CD4-positive, alpha-beta T cell treated with Interleukin-1 beta for 1 hour (primary cell): ENCODE measurements at places on chromosomes 6 and 20.

DNA sequence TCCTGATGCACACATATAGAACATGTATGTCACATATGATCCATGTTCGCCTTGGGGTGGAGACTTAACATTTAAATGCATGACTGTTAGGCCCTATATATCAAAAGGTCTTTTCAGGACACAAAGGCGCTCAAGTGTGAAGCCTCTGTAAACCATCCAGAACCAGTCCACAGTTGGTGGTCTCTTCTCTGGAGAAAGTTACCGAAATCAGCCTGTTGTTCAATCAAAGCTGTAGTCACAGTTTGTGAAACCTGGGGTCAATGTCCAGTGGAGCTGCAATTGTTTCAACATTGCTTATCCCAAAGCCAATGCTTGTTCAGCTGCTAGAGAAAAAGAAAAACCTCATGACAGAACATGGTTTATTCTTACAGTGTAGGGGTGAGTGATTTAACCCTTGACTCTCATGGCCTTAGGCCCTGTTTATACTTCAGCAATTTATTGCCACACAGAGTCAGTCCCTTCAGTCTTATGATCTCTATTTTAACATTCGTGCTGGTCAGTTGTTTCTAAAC is 193.6 kb upstream of the CST7 start:
- no peak for DNase-seq

DNA sequence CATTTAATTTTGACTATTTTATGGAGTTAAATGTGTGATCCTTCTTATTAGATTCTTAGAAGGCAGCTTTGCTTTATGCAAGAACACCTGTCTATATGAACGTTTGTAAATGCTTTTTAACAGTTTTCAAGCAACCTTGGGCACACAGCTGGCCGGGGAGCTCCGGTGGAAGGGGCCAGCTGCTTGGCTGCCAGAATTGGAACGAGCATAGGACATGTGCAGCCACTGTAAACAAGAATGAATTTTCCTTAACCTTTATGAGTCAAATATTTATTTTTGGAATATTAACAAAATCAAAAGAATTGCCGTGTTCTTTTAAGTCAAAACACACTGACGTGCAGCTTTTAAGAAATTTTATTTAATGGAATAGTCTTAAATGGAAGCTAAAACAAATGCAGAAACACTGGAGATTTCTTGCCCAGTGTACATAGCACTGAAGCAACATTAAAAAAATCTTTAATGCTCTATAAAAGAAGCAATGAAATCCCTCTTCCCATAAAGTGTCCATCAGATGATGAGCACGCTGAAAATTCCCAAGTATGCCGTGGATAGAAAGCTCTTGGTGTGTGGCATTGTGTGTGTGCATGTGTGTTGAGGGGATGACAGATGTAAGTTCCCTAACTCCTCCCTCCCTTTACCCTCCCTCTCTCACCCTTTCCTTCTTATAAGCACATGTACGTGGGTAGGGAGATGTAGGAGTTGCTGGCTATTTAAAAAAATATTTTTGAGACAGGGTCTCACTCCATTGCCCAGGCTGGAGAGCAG is 208.9 kb upstream of the EXOC2 start:
- DNase-seq = no peak

- DNase-seq = no peak
Observed at GRCh38 chr20:29443819-29444218, 1813.6 kb upstream of the DEFB115 start.

DNA sequence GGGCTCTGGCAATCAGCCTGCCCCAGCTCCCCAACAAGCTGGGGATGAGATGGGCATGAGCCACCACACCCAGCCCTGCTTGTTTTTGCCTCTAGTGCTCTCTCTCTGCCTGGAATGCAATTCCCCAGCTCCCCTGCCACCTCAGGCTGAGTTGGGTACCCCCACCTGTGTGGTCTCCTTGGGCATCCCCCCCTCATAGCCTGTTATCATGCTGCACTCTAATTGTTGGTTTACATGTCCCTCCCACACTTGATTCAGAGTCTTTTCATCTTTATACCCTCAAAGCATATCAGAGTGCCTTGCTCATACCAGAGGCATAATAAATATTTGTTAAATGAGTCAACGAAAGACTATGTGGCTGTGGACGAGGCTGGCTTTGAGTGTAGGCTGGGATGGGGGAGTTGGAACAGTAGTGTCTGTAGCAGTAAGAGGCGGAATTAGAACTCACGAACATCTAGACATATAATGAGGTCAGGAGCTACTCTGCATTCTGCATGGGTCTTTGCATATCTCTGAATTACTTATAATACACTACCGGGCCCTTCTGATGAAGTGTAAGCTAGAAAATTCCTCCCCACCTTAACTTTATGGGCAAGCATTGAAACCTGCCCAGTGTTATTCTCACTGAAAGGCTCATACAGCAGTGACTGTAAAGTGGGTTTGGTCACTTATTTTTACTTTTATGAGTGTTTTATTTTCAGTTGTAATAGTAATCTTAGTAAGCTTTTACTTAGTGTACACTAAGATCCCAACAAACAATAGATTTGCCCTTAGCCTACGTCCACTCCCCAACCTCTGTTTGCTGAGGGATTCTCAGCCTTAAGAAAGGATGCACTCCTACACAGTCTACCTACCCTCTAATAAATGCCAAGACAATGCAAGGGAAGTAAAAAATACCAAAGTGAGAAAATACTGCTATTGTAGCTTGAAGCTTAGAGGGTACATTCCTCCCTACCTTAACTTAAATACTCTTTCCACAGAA is 58.7 kb downstream of the EDN1 start:
- no peak for DNase-seq

- DNase-seq = peak; percentile 11
Observed at GRCh38 chr6:53543359-53544216, 1.3 kb downstream of the GCLC start.

DNA sequence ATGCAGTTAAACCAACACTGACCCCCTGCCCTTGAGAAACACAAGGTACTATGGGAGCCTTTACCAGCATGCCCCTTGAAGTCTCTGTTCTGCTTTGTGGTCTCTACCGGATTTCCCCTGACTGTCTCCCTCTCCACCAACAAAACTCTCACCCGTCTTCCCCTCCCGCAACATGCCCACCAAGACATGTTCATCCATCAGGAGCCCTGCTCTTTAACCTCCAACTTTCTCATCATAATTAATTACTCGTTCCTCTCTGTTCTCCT is 1.1 kb downstream of the ZNF165 start:
- DNase-seq = peak; percentile 72

- DNase-seq = no peak
Observed at GRCh38 chr6:124119596-124119995, 315.9 kb downstream of the NKAIN2 start.

- DNase-seq = no peak
Observed at GRCh38 chr6:10410207-10411050, 4.4 kb downstream of the TFAP2A start.

- DNase-seq = no peak
Observed at GRCh38 chr6:97064578-97064977, 140.1 kb downstream of the KLHL32 start.

GRCh38 chr20:38342713-38343310 is 3.5 kb upstream of the LBP start:
- no peak for DNase-seq

DNA sequence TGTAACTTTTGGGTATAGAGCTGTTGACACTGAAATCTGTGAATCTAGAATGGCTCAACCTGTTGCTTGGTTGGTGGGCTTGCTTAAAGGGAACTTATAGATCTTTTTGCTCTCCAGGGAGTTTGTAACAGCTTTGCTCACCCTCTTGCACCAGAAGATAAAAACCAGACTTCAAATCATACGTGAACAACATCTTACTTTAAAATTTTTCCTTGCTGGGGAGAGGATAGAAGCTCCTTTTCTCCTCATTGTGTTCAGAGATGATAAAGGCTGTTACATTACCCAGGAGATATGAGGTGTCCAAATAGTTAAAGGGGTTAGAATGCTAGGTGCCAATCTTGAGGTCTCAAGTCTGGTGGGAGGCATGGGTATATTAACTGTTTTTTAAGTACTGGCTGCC is 46.8 kb downstream of the RALGAPB start:
- DNase-seq = no peak

DNA sequence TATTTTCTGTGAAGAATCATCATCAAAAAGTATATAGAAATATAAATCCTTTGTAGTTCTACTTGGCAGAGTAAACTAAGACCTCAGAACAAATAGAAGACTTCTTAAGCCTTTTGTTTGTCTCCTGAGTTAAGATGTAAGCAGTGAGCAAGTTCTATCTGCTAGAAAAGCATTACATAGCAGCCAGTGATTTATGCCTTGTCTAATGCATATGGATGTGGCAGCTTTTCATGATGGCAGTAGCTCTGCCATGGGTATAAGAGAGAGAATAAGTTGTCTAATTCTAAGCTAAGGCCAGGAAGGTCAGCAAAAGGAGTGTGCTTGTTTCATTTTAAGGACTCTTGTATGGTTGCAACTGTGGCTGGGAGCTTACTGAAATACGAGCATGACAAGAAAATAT is 920.2 kb downstream of the GRIK2 start:
- DNase-seq = no peak

- no peak for DNase-seq
Observed at GRCh38 chr20:45649312-45649863, 18.3 kb upstream of the WFDC9 start.

DNA sequence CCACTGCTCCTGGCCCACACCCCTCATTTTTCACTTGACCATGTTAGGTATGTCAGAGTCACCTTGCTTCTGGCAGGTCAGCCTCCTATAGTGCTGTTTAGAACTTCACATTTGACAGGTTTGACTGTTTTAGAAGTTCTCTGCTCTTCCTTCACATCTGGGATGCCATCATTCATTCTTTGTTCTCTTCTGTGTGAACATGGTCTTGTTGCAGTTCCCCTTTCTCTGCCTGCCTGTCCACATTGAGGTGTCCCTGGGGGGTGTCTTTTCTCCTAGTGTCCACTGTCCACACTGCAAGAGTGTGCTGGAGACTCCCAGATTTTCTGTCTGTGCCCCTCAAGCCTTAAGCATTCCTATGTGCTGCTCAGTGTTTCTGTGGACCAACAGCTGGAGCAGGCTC is 89.5 kb downstream of the JARID2 start:
- no peak for DNase-seq

GRCh38 chr6:91926827-91927226 is 1340.0 kb upstream of the MAP3K7 start:
- DNase-seq = no peak

GRCh38 chr20:56005389-56005715 is at the start of gene CBLN4:
Gene CBLN4, minus strand, starts transcription at chr20:56005519. Its CDS starts 1,348 bp downstream, at chr20:56004171.
- no peak for DNase-seq

- DNase-seq = no peak
Observed at GRCh38 chr6:89269981-89270380, 45.1 kb downstream of the GABRR2 start.

- DNase-seq = no peak
Observed at GRCh38 chr6:11699576-11699975, 79.0 kb downstream of the ADTRP start.
